ENCODE measurements at places on chromosomes 7 and 10.

DNA sequence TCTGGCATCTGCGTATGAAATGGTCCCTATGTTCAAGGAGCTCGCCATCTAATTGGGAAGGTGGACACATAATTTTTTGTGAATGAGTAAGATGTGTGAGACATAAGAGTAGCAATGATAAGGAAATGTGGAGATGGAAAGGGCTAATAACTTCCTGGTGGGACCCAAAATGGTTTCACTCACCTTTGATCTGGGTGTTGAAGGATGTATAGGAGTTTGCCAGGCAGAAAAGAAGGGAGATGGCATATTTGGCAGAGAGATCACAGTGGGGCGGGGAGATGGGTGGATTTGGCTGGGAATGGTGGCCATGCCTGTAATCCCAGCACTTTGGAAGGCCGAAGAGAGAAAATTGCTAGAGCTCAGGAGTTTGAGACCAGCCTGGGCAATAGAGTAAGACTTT is 4.5 kb downstream of the POP7 start:
- no peak for DNase-seq

GRCh38 chr7:111112439-111112838 is 21.5 kb downstream of the LRRN3 start:
- DNase-seq, result no peak

DNA sequence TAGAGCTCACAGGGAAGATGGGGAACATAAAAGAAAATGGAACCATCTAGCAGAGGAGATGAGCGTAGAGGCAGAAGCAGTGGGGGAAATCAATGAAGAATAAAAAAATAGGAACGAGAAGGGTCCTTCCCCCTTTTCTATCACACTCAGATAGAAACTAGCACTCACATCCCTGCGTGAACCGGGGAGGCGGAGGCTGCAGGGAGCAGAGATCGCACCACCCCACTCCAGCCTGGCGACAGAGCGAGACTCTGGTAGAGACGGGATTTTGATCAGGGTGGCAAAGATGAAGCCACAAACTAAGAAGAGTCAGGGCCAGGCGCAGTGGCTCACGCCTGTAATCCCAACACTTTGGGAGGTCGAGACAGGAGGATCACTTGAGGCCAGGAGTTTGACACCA is 64.7 kb upstream of the ECHDC3 start:
- no peak for DNase-seq

- no peak for DNase-seq
These were observed 806.9 kb downstream of the DNAJB9 start for GRCh38 chr7:109376576-109376975.

- no peak for DNase-seq
These were observed 185.7 kb downstream of the STK31 start for GRCh38 chr7:23895666-23896096.

DNA sequence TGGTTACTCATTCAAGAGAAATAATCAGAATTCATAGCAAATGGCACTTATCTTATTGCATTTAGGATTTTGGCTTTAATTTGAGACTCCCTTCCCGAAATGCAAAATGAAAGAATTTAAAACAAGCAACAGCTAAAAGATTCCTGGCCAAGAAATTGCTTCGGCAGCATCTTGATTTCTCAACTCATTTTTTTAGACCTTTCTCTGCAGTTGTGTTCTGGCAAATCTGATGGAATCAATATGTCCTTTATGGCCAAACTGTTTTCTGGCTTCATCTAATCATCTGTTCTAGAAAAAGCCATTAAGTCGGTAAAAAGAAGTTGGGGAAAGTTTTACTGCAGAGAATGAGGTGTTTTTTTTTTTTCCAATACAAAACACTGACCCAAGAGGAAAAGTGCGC is 172.1 kb downstream of the SLC16A9 start:
- no peak for DNase-seq

DNA sequence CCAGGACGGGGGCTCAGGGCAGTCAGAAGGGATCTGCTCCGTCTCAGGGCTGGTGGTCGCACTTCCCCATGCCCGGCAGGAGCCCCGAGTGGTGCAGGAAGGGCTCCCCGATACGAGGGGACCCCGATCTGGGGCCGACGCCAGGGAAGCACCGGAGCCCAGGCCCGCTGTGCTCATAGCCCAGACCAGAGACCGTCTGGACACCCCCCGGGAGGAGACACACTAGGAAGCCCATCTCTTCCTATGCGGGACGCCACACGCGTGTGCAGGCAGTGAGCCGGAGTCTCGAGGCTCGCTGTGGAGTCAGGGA is 39.7 kb upstream of the PDGFA start:
- no peak for DNase-seq

GRCh38 chr7:66883716-66884115 is 37.3 kb upstream of the TMEM248 start:
- no peak for DNase-seq

DNA sequence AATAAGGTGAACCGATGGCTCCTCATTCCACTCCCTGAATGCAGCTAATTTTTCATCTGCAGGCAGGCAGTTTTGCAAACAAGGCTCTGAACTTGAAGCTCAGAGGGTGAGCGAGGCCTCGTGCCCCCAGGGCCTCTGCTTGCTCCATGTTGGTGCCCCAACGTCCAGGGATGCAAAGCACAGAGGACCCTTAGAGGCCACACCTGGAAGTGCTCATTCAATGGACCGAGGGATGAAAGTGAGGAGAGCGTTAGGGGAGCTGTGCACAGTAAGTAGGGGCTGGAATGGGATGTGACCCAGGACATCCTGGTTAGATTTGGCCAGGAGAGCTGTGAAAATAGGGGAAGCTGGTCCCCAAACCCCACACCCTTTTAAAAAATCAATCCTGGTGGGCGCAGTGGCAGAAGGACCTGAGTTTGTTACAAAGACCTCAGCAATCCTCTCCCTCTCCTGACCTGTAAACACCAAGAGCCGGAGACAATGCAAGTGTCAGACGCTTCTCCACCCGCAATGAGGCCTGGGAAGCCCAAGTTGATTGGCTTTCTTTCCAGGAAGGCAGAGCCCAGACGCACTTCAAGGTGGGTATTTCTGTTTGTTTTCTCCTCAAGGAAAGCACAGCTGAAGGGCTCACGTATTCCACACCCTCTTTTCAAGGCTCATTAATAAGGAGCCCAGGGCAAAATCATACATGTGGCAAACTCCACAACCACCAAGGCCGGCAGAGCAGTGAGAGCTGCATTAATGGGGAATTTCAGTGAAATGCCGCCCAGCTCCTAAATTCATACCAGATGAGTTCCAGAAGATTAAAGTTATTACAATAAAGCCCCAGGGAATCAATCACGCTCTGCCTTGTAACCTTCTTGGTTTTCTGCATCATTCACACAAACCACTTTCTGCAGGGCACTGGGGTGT is 14.1 kb upstream of the CXCL12 start:
- DNase-seq, result no peak

DNA sequence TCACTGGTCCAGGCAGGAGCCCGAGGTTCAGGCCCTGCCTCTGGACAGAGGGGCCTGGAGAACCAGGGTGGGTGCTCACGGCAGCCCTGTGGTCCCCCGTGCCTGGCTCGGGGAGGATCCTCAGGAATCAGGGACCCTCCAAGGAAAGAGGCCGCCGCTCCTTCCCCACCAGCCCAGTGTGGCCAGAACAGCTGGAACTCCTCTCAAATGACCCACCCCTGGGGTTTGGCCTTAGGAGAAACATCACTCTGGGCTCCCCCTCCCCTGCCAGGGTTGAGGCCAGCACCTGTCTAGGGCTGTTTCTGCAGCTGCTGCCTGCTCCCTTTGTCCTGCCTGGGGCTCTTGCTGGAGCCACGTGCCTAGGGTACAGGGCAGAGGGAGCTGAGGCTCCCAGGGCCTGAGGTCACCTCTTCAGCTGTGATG is 161.0 kb downstream of the RNF216 start:
- no peak for DNase-seq

- DNase-seq, result no peak
These were observed 658.1 kb upstream of the MGMT start for GRCh38 chr10:128808921-128809440.

DNA sequence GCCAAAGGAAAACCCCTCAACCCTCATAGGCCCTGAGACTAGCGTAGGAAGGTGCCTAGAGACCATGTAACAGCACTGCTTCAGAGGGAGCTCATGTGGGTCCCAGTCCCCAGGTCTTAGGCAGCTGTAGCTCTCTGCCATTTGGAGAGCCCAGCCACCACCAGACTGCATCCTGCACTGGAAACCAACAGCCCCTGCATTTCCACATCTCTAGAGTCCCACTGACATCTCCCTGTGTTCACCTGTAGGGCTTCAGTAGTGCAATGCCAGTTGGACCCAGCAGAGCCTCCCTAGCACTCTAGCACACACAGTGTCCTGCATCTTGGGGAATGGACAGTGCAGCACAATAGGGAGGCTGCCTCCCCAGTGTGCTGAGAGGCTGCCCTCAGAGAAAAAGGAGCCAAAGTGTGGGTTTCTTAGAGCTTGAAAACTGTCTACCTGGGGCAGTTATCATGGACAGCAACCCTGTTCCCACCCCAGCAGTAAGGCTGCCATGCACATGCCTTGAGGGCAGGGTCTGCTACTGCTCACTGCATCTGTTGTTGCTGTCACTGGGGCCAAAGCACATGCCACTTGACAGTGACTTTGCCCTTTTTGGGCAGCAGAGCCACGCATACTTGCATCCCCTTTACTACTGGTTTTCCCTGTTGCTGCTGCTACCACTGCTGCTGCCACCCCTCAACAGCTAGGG is 46.7 kb upstream of the ANTXRL start:
- no peak for DNase-seq

DNA sequence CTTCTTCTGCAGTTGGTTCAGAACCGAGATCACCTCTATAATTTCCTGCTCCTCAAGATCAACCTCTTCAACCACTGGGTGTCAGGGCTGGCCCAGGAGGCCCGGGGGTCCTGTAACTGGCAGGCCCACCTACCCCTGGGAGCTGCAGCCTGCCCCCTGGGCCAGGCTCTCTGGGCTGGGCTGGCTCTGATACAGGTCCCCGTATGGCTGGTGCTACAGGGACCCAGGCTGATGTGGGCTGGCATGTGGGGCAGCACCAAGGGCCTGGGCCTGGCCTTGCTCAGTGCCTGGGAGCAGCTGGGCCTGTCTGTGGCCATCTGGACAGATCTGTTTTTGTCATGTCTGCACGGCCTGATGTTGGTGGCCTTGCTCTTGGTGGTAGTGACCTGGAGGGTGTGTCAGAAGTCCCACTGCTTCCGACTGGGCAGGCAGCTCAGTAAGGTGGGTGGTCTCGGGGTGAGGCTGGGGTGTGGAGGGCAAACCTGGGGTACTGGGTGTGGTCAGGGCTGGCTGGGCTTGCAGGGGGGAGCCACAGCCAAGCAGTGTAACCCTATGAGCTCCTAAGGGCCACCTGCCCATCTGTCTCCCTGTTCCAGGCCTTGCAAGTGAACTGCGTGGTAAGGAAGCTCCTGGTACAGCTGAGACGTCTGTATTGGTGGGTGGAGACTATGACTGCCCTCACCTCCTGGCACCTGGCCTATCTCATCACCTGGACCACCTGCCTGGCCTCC is 4.2 kb downstream of the TMEM270 start:
- DNase-seq, result no peak

DNA sequence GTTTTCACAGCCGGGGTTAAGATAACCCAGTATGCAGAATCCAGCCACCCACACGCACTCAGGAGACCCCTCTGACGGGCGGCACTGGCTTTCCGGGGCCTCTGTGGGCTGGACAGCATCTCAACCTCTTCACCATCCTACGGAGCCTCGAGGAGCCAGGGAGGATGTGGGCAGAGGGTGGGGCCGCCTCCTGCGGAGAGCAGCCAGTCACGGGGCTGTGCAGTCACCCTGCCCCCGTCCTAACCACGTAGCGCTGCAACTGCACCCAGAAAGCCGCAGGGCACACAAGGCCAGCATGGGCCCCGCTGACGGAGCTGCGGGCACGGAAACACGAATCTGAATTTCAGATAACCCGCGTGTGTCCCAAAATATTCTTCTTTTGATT is 270.3 kb downstream of the ELFN1 start:
- no peak for DNase-seq

DNA sequence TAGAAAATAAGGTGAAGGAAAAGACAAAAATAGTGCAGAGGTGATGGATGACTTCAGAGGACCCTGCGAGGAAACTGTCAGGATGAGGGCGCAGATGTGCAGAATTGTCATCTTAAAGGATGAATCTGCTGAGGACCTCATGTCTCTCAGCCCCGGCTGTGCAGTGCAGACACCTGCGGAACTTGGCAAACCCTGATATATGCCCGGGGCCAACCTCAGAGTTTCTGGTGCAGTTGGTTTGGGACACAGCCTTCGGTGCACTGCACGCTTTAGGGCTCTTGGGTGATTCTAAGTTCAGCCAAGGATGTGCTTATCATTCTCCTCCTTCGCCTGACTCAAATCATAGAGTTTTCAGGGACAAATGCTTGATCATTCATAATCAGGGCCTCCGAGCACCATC is 310.1 kb downstream of the TCERG1L start:
- DNase-seq, result no peak

GRCh38 chr7:105279688-105280007 is 109.1 kb downstream of the SRPK2 start:
- no peak for DNase-seq

GRCh38 chr7:32532086-32532485 is 36.8 kb downstream of the AVL9 start:
- no peak for DNase-seq

DNA sequence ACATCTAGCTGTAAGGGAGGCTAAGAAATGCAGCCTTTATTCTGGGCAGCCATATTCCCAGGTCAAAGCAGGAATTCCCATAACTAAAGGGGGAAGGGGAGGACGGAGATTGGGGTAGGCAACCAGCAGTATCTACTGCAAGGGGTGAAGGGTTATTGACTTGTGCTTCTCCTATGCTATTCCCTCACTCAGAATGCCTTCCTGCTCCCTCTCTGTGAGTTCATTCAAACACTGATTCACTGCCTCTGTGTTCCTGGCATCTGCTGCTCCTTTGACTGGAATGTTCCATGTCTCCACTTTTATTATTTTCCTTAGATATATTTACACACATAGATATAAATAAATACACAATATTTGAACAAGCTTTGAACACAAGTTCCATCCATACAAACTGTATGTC is 11.1 kb downstream of the HTR7 start:
- no peak for DNase-seq

Data from GOT3 (cell line).